ENCODE measurements at places on chromosomes 1 and 21.
A peak's percentile ranks its signal among the peaks of the same experiment; 100 is the strongest.

DNA sequence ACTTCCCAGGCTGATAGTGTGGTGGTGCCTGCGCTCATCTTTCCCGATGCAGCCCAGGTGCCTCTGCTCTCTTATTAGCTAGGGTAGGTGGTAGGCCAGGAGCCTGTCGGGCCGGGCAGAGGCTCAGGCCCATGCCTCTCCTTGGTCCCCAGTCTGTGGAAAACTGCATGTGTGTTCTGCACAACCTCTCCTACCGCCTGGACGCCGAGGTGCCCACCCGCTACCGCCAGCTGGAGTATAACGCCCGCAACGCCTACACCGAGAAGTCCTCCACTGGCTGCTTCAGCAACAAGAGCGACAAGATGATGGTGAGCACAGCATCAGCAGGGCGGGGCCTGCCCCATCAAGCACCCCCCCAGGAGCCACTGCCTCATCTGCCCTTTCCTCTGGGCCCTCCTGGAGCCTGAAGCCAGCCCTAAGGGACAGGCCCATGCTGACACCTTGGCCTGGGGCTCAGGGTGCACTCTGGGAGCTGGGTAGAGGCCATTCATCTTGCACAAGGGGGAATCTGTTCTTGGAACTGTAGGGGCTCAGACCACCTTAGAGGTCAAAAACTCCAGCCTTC lies 38.6 kb downstream of the PKP1 start:
- no peak for DNase-seq

GRCh38 chr1:47686731-47687630 lies 249.1 kb downstream of the FOXD2 start:
- DNase-seq = no peak

GRCh38 chr1:151540982-151541377 lies 871 bp downstream of the TUFT1 start:
- DNase-seq = peak; percentile 37

DNA sequence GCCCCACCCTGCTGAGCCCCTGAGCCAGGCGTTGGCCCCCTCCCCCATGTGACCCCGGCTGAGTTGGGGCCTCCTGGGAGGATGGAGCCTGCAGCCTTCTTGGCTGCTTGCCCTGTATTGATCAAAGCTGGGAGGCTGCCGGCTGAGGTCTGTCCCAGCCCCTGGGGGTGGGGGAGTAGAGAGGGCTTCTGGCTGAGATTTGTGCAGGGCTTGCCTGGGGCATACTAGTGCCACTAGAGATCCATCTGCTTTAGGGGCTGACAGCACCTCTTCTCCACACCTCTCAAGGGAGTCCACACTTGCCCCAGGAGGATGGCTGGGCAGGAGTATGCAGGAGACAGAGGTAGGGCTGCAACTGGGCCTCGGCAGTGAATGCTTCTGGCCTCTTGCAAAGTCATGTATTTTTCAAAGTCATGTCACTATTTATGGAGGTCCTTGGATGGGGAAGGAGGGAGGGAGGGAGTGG lies 53.6 kb upstream of the SSBP3 start:
- no peak for DNase-seq

GRCh38 chr1:34286511-34286910 lies 109.8 kb downstream of the C1orf94 start:
- DNase-seq = no peak
